ENCODE measurements at places on chromosomes 2 and 18.

GRCh38 chr2:62559582-62559981 lies 53.6 kb upstream of the TMEM17 start:
- DNase-seq: no peak

GRCh38 chr2:71494523-71495155 lies 41.3 kb downstream of the DYSF start:
- DNase-seq: no peak

- no peak for DNase-seq
Measured at GRCh38 chr18:11322716-11323115, 173.3 kb upstream of the PIEZO2 start.

DNA sequence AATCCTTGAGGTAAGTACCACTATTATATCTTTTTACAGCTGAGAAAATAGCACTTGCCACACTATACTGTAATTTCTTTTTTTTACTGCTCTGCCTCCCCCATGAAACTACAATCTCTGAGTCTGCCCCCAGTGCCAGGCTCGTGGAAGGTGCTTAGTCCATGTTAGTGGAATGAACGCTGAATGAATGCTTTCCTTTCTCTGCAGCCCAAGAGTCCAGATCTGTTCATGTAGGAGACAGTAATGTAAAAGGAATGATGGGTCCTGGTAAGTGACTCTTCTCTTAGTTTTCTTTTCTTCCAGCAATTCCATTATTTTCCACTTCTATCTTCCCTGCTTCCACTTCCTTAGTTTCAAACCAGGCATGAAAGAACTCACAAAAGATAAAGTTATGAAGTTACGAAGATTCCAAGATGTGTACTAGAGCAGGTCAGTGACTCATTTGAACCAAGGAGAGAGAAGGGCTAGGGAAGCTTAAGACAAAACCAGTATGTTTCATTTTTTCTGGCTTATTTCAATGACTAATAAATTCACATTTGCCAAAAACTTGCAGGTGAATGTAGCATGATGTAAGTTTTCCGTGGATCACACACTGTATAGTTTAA lies 46.0 kb downstream of the ARHGEF33 start:
- no peak for DNase-seq

DNA sequence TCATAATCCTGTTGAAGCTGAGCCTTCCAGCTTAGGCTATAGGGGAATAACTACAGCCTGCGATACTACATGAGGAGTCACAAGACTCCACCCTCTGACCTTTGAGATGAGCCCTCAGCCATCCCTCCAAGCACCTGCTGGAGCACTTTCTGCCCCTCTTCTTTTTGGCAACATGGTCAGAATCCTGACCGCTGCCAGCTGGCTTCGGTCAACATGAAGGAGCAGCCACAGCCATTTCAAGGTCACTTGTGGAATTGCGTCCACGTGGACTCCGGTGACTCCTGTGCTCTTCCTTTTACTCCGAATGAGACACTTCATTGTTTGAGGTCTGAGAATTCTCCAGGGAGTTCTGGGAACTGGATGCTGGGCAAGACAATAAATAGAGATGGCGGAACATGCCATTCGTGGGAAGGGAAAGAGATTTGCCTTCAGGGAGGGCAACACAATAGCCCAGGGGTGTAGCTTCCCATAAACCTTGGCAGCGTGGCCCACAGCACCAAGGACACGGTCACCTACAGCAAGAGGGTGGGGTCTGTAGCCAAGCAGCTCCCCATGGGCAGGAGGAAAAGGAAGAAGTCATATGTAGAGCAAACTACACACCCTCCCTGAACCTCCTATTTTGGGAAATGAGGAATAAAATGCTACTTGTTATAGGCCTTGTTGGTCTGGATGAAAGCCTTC lies 73.3 kb upstream of the PPP1CB start:
- DNase-seq: no peak

DNA sequence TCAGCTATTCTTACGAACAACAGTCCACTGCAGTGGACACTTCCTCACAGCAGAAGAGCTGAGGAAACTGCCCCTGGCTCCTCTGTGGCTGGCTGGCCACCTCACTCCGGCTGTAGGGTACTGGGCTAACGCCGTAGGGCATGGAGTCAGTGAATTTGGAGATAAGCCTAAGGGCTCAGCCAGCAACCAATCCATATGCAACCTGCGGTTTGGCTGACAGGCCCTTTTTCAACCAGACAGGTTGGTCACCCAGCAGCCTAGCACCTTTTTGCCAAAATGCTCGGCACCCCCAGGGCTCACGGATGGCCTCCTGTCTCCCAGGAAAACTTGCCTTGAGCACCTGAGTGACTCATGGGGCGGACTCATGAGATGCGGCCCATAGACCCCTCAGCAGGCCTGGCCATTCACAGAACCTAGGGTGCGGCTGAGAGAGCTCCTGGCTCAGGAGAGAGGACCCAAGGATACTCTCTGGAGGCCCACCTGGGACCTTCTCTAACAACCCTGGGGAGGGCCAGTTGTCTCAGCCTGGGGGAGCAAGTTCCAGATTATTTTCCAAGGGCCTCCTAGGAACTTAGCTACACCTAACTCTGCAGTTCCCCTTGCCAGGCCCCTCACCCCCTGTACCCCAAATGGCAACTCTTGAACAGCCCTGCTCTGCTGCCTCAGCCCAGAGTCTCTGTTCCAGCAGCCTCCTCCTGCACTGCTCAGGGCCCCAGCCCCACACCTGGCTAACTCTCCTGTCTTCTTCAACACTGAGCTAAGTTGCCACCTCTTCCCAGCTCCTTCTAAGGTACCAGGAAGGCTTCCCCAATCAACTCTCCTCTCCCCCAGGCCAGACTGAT lies 252.1 kb downstream of the CYP26B1 start:
- no peak for DNase-seq

DNA sequence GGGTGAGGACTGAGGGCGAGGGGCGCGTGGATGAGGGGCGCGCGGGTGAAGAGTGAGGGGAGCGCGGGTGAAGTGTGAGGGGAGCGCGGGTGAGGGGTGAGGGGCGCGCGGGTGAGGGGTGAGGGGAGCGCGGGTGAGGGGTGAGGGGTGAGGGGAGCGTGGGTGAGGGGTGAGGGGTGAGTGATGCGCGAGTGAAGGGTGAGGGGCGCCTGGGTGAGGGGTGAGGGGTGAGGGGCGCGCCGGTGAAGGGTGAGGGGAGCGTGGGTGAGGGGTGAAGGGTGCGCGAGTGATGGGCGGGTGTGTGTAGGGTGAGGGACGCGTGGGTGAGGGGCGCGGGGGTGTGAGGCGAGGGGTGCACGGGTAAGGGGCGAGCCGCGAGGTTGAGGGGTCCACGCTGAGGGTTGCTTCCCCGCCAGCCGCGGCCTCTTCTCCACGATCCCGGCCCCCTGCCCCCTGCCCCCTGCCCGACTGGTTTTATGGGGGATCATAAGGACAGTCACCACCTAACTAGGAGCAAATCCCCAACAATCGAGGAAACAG lies 1.1 kb upstream of the SLC66A2 start:
- no peak for DNase-seq

DNA sequence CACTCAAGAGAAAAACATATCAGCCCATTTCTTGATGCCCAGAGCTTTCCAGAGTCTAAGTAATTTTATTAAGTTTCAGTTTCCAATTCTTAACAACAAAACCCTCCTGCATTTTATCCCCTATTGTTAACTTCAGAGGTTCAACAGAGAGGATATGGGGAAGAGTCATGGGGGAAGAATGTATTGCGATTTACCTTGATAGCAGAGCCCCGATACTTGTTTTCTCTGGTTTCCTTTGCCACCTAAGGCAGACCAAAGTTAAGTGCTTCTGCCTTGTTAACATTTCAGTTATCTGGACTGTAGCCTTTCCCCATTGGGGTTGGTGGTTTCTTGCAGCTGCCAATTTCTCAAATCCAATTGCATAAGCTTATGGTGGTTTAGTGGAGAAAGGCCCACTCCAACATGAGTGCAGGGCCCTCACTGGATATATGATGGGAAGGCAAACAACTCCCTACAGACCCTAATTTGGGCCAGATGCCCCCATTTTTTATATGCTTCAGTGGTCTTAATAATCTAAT lies 82.0 kb upstream of the ITGB6 start:
- DNase-seq: no peak

DNA sequence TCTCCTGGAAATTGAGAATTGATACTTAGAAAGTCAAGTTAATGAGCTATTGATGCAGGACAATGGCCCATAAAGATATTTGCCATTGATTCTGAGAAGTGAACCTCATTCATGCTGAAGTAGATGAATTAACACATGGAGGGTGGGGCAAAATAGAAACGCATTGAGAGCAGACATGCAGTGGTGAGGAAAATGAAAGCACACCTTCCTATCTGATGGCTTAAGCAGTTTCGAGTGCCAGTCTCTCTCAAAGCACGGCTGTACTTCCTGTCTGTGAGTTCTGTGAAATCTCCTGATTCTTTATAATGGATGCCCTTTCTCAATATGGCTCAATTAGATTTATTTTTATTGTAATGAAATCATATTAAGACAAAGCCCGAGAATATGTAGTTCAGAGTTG lies 247.0 kb downstream of the TMX3 start:
- no peak for DNase-seq

DNA sequence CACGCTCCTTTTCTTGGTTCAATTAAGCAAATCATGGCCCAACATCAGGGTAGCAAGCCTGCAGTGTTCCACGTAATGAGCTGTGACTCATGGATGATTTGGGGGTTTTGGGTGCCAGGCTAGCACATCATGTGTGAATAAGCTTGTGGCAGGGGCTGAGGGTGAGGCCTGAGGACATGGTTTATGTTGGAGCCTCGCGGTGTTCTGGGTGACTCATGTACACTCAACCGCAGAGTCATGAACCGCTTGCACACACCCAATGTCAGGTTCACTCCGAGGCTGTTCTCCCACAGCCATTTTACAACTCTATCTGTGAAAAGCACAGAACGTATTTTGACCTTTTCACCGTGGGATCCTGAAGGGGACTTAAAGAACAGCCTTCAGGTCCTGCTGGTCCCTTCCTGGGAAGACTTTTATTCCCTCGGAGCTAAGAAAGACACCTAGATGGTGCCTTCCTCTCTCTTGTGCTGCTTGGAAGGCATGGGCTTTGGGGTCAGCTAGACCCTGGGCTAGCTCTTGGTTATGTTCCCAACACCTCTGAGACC lies 139.9 kb upstream of the ZEB2 start:
- DNase-seq: peak; percentile 8

DNA sequence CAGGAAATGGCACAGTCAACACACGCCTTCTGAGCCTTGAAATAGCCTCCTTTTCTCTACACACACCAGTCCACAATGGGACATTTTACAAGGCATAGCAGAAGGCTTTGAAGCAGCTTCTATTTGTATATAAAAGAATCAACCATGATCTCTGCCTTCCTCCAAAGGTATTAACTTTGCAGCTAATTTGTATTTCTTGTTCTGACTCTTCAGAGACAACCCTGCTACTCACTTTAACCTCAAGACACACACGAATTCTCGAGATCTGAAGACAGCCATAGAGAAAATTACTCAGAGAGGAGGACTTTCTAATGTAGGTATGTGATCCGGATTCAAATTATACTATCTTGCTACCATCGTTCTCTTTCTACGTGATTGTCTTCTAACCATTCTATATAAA lies 104.6 kb downstream of the VIT start:
- no peak for DNase-seq

DNA sequence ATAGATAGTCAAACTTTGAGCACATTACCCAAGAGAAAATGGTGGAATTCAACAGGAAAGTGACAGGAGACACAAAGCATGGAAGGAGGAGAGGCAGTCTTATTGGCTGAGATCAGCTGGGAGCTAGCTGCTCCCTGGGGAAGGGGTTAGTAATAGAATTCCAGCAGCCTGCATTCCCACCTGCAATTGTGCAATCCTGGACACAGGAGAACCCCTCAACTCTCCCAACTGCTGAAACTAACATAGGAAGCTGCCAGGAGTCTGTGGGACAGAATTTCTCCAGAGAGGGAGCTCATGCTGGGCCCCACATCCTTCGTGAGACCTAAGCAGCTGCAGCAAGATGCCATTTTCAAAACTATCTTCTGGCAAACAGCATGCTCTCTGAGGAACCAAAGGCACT lies 69.8 kb upstream of the ACVR1C start:
- DNase-seq: no peak

GRCh38 chr2:111626865-111627163 lies 257.2 kb downstream of the ANAPC1 start:
- DNase-seq: no peak

DNA sequence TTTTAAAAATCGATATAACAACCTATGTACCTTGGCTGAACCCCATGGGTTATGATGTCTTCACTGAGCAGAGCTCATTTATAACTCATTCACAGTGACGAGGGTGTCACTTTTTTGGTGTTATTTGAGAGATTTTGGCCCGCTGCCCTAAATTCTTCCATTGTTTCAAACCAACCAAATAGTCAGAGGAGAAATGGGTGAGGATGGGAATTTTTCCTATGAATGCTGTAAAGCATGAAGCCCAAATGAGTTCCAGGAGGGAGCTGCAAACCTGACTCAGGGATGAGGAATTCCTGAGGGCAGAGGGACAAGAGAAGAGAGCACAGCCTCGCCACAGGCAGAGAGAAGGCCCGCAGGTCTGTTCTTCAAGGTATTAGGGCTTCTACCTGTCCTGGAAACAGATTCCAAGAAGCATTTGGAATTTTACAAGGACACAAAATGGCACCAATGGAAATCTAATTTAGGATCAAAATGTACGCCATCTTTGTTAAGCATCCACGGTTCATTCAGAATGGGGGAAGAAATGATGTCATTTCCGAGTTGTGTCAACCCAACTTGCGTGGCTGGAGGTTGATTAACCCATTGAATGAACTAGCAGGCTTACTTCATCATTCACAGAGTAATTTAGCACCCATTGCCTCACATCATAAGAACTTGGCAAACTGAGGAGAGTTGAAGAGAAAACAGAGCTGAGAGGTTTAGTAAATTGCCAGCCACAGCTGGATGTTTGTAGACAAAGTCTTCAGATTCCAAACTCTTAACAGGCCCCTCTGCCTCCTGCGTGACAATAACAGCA lies 133.5 kb downstream of the LAMA3 start:
- DNase-seq: no peak

- peak; percentile 43 for DNase-seq
Measured at GRCh38 chr2:84971510-84972206, 697 bp downstream of the KCMF1 start.

DNA sequence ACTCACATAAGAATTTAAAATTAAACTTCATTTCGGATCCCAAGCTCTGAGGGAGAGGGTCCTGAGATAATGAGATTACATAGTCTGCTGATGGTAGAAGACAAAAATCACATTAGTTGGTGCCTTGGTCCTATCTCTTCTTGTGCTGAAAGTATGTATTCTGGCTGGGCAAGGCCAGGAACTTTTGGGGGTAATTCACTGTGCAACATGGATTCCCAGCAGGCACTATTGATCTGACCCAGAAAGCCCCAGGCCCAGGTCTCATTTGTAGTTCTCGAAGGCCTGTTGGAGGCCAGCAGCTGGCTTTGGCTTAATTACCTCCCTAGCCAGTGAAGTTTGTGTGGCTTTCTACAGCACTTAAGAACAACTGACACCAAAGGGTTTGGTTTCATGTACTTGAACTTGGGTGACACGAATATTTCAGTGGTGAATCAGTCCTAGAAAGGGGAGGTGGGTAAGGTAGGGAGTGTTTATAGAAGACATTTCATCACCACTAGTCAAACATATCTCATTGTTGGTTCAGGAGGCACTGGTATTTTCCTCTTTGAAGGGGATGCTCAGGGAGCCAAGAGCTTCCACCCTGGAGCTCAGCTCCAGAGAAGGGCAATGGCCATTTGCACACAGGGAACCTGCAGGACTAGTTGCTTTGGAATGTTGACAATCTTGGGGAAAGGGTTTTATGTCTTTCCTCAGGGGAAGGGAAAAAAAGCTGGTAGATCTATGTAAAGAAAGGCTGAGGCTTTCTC lies 217.8 kb downstream of the OSR1 start:
- DNase-seq: no peak

Data from stimulated activated CD4-positive, alpha-beta T cell treated with anti-CD3 and anti-CD28 coated beads, Interleukin-15, amount 100 ng/mL, for 48 hours (primary cell).